MCF 10A (cell line): ENCODE measurements at places on chromosomes 2 and 18. TPM values are rescaled to one million over a fixed set of nuclear protein-coding genes. Genes with fewer than 3 reads are reported as not detected.

DNA sequence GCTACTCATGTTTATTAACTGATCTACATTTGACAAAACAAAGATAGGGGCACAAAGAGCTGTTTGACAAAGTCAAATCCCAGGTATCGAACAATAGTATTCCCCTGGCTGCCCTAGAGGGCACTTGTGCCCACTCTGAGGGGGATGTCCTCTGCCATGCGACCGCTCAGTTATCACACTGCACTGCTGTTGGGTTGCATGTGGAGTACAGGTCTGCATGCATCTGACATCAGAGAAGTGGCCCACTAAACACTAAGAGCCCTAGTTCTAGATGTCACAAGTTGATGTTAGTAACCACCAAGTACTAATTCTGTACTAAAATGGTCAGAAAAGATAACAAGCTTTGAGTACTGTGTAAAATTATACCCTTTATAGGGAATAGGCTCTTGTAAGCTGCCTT lies 20.1 kb upstream of the FLACC1 start:
- no peak for DNase-seq
- H3K27ac ChIP-seq = no peak overlapping the region
- no peak overlapping the region for H3K4me3 ChIP-seq
- H3K36me3 ChIP-seq = peaks cover 32% of the 10 kb centered on the region
- peaks cover 5% of the 10 kb centered on the region for H3K4me1 ChIP-seq

DNA sequence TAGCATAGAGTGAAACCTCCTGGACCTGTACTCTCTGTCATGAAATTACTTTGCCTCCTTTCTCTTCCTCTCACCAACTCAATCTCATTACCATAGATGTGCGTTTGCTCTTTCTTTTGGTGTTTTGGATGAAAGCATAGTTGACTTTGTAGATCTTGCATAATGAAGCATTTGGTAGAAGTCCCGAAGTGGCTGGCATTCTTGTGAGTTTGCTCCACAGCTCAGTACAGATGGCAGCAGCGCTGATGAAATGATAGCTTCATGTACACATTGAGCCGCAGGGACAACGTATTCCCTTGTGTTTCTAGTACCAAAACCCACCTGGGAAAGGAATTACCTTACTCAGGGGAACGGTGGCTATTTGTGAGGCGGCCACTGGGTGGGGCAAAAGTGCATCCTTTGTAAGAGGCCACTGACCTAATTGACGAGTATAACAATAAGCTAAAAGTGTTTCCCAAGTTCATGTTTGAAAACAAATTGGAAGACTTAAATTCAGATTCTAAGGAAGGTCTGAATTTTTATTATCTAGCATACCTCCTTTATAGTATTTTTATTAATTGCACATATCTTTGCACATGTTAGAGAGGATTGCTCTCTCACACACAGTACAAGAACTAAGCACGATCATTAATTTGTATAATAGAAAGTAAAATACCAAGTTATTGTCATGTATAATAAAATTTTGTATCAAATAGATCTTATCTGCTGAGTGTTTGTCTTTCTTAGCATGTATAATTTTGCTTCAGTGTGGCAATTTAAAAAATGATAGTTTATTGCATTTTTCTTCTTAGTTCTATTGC lies 25.4 kb upstream of the CDH7 start:
- H3K4me1 ChIP-seq = no peaks in the 10 kb centered on the region
- DNase-seq = peak; percentile 61

GRCh38 chr2:238100821-238101771 lies 956 bp downstream of the ESPNL start:
- no peaks in the 10 kb centered on the region for H3K4me1 ChIP-seq
- H3K36me3 ChIP-seq = no peaks in the 10 kb centered on the region
- no peak overlapping the region for H3K27ac ChIP-seq
- no peaks in the 10 kb centered on the region for H3K27me3 ChIP-seq
- no peak for DNase-seq

DNA sequence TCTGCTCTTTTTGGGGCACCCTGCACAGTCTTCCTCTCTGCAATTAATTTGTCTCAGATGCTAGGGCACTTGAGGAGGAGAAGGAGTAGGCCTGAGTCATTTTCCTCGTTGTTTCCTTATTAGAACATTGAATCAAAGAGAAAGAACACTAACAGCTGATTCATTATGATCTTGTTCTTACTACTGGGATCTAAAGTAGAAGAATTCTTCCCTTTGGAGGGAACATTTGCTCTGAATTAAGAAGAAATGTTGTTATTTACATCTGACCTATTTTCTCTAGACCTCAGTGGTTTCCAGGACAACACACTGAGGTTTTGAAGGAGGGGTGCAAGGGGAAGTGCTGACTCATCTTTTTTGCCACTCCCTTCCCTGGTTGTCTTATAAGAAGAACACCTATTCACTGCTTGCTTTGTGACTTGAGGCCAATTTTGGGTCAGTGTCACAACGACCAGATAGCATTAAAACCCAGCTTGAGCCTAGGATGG lies 24.3 kb upstream of the STAT1 start:
- no peak overlapping the region for H3K4me3 ChIP-seq
- H3K27ac ChIP-seq = peak overlapping the region; percentile 74
- DNase-seq = peak; percentile 35
- H3K27me3 ChIP-seq = no peaks in the 10 kb centered on the region

Gene AMER3
- total RNA-seq = not detected in 2 replicates

Gene SERPINB10
- total RNA-seq = not detected in 2 replicates

Gene DSC3
- 56.2 and 60.8 TPM in 2 replicates for total RNA-seq

Gene POTEC
- total RNA-seq = not detected in 2 replicates
